Activated CD4-positive, alpha-beta T cell treated with anti-CD3 and anti-CD28 coated beads, Interleukin-2, amount 10 ng/mL, durations not matched to agents 7 days and 5 days (primary cell): ENCODE measurements at places on chromosomes 1 and 21. TPM values are rescaled to one million over a fixed set of nuclear protein-coding genes. Genes with fewer than 3 reads are reported as not detected.

OR2T35 gene
- not detected for total RNA-seq

GRCh38 chr1:231951374-231951773 is 324.8 kb downstream of the DISC1 start:
- no peaks in the 10 kb centered on the region for H3K27me3 ChIP-seq
- H3K27ac ChIP-seq = no peak overlapping the region
- no peaks in the 10 kb centered on the region for H3K36me3 ChIP-seq
- H3K4me1 ChIP-seq = no peaks in the 10 kb centered on the region

- no peaks in the 10 kb centered on the region for H3K27me3 ChIP-seq
- peaks cover 37% of the 10 kb centered on the region for H3K4me1 ChIP-seq
- H3K36me3 ChIP-seq = peaks cover 15% of the 10 kb centered on the region
- peak overlapping the region; percentile 76 for H3K27ac ChIP-seq
- no peak for DNase-seq
- peak overlapping the region; percentile 18 for H3K4me3 ChIP-seq
These were observed 95.3 kb upstream of the HIVEP3 start for GRCh38 chr1:42013881-42014470.

TBX19 gene
- 2.7 TPM for total RNA-seq

TSACC gene
- 0.89 TPM for total RNA-seq

DNA sequence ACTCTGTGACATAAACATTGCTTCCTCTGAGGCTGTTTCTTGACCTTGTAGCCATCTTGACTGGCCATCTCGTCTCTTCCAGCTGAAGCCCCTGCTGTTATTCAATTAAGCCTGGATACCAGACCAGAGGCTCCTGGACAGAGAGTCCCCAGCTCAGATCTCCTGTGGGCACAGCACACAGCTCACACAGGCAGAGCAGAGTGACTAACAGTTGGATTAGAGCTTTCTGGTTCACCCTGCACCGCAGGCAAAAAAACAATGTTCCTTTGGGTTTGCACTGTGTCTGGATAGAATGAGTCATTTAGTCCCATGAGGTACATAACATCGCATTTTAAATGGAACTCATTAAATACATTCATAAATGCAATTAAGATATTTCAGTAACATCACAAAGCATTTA is 33.4 kb upstream of the USH2A start:
- no peak overlapping the region for H3K27ac ChIP-seq
- H3K36me3 ChIP-seq = no peaks in the 10 kb centered on the region
- H3K4me3 ChIP-seq = no peak overlapping the region

DNA sequence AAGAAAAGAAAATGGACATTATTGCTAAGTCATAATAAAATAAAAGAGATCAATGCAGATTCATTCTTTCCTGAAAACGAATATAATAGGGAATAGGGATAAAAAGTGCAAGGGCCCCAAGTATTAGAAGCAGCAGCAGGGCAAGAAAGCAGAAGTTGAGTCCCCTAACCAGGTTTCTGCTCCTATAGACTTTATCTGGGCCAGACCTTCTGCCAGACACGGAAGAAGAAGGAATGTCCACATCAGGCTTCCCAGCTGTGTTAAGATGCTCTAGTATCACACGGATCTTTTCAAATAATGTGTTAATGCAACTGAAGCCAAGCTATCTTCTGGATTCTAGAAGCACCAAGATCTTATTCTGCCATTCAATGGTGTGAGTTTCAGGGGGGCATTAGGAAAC is 26.9 kb downstream of the CD244 start:
- H3K4me3 ChIP-seq = no peak overlapping the region
- DNase-seq = no peak
- peaks cover 2% of the 10 kb centered on the region for H3K36me3 ChIP-seq
- peaks cover 64% of the 10 kb centered on the region for H3K4me1 ChIP-seq
- no peaks in the 10 kb centered on the region for H3K27me3 ChIP-seq
- H3K27ac ChIP-seq = peak overlapping the region; percentile 93

GNG4 gene
- total RNA-seq = 0.37 TPM

KCNH1 gene
- total RNA-seq = not detected

- no peaks in the 10 kb centered on the region for H3K4me1 ChIP-seq
- no peak overlapping the region for H3K27ac ChIP-seq
- DNase-seq = no peak
- no peaks in the 10 kb centered on the region for H3K36me3 ChIP-seq
- H3K27me3 ChIP-seq = peaks cover 31% of the 10 kb centered on the region
- no peak overlapping the region for H3K4me3 ChIP-seq
These were observed 6.9 kb upstream of the IGFN1 start for GRCh38 chr1:201183753-201184152.
